ENCODE measurements at places on chromosomes 5 and 9.

DNA sequence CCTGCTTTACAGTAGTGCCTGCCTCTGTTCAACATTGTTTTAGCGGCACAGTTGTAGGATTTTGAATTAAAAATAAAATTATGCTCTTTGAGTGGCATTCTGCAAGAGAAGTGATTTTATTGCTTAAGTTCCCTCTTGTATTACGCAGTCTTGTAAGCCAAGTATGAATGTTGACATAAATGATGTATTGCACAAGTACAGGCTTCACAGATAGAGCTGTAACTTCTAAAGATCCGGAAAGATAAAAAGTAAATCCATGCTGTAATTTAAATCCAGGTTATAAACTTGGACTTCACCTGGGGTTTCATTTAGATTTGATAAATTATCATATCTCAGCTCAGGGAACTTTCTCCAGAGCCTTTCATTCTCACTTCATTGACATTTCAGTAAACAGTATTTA is 1114.7 kb downstream of the PTPRD start:
- DNase-seq = no peak

DNA sequence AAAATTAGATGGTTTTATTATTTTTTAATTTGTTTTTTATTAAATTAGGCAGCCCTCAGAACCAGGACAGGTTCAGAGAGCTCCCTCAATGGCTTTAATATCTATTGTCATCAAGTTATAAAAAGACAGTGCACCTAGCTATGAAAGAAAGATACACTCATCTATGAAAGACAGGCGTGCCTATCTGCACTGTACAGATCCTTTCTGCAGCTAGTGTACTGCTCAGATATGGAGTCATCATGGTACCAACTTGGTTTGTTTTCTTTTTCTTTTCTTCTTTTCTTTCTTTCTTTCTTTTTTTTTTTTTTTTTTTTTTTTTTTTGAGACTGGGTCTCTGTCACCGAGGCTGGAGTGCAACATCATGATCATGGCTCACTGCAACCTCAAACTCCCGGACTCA is 54.8 kb upstream of the GPBP1 start:
- no peak for DNase-seq

GRCh38 chr9:88628811-88629210 is 93.8 kb downstream of the NXNL2 start:
- DNase-seq = no peak

GRCh38 chr9:133238851-133239532 is 29.9 kb upstream of the OBP2B start:
- DNase-seq = peak; percentile 46

- DNase-seq = no peak
Measured at GRCh38 chr5:180959661-180960060, 29.0 kb upstream of the BTNL3 start.

GRCh38 chr5:60803712-60804111 is 40.4 kb downstream of the ELOVL7 start:
- no peak for DNase-seq

- DNase-seq = no peak
Measured at GRCh38 chr5:80238778-80239679, 16.8 kb downstream of the SERINC5 start.

DNA sequence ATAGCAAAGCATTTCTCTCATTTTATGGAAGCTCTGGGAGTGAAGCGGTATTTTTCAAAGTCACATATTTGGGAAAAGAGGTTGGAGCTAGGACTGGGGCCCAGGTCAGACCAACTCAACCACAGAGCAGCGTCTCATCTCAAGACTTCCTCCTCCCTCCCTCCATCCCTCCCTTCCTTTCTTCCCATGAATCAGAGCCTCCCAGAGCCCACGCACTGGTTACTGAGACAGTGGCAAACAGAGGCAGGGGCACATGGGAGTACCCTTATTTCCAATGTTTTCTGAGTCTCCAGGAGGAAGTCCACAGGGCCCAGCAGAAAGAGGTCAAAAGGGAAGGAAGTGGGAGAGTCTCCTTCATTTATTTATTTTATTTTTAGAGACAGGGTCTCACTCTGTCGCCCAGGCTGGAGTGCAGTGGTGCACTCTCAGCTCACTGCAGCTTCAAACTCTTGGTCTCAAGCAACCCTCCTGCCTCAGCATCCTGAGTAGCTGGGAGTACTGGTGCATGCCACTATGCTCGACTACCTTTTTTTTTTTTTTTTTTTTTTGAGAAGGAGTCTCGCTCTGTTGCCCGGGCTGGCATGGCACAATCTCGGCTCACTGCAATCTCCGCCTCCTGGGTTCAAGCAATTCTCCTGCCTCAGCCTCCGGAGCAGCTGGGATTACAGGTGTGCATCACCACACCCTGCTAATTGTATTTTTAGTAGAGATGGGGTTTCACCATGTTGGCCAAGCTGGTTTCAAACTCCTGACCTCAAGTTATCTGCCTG is 52.5 kb upstream of the CDKN2AIPNL start:
- DNase-seq = no peak

Data from stimulated activated CD4-positive, alpha-beta T cell treated with anti-CD3 and anti-CD28 coated beads, Interleukin-2, amount 100 ng/mL, for 4 hours (primary cell).